ENCODE measurements at places on chromosomes 5 and 9.
A peak's percentile ranks its signal among the peaks of the same experiment; 100 is the strongest.

- DNase-seq: no peak
Observed at GRCh38 chr5:131042021-131042789, 122.9 kb downstream of the HINT1 start.

- DNase-seq: peak; percentile 29
Observed at GRCh38 chr5:68962757-68963484, 130.9 kb upstream of the SLC30A5 start.

DNA sequence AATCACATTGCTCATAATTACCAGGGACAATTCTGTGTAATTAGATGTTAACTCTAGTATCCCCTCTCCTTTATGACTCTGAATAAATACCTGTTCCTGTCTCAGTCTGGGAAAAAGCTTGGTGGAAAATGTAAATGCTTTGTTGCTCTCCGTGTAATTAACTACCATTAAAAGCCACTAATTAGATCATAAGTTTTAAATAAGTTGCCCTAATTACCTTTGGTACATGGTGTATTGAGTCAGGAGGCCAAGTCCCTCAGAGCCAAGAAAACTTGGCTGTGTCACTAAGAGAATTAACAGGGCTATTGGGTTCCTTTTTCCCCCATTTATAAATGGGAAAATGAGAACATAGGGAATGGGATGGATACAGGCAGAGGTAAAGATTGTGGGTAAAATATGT is 617.6 kb downstream of the TLR4 start:
- no peak for DNase-seq

GRCh38 chr5:763397-763796 is 21.1 kb downstream of the ZDHHC11B start:
- no peak for DNase-seq

DNA sequence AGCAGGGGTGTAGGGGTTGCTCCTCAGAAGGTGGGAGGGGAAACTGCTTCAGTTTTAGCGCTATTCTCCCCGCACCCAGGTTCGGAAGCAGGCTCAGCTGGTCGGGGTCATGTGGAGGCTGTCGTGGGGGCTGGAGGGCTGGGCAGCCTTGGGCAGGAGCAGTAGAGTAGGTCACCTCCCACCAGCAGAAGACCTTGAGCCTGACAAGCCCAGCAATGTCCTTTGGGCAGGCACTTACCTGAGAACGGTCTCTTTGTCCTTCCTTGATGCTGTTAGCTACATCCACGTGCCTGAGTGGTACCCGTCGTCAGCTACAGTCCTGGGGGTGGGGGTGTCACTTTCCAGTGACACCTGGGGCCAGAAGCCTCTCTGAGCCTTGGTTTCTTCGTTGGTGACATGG is 20.3 kb downstream of the ENHO start:
- DNase-seq: no peak

DNA sequence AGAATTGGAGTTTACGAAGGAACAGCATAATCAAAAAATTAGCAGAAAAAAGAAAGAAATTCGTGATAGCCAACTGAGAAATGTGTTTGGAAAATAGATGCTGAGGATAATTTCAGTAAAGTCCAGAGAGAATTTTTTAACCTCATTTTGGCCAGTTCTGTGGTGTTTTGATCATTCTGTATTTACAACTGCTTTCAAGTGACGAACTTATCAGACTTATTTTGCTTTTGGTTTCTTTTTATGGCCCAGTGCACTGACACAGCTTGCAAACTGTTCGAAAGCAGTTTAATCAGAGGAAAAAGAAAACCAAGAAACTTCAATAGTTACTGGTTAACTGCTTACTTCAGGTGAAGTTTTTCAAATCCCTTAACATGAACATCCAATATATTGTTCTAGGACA is 1.9 kb downstream of the SDHA start:
- DNase-seq: peak; percentile 13

DNA sequence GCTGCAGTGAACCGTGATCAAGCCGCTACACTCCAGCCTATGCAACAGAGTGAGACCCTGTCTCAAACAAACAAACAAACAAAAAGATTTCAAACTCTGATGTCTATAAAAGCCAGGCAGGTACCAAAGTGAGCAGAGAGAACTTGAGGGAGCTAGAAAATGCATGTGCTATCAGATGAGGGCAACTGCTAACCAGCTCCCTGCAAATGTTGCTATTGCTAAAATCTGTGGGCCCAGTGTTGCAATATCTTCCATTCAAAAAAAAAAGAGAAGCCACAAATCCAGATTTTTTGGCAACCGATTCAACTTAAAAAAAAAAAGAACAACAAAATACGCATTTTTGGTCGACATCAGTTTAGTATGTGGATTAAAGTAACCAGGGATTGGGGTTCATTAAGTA is 5.5 kb downstream of the UBE2D2 start:
- no peak for DNase-seq

- DNase-seq: peak; percentile 55
Observed at GRCh38 chr5:150409638-150410523, 2.8 kb downstream of the CD74 start.

- DNase-seq: peak; percentile 16
Observed at GRCh38 chr9:19409401-19410194, 789 bp downstream of the ACER2 start.

- DNase-seq: no peak
Observed at GRCh38 chr9:133691191-133691590, 47.0 kb downstream of the SARDH start.

DNA sequence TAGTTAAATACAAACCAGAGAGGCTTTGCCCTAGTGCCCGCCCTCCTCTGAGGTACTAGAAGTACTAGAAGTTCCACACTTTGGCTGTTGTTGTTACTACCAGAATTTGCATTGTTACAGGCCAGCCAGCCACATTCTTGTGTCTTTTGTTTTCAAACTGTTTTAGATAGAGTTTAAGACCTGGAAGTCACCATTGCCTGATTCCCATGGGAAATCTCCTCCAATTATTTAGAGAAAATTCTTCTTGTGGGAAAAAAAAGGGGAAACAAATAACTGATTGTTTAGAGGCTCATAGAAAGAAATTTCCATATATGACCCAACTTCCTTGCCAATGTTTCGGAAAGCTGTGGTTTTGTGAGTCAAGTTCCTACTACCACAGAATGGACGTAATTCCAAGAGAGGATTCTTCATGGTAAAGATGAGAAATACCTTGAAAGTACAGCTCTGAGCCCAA is 252.2 kb downstream of the GOLPH3 start:
- no peak for DNase-seq

DNA sequence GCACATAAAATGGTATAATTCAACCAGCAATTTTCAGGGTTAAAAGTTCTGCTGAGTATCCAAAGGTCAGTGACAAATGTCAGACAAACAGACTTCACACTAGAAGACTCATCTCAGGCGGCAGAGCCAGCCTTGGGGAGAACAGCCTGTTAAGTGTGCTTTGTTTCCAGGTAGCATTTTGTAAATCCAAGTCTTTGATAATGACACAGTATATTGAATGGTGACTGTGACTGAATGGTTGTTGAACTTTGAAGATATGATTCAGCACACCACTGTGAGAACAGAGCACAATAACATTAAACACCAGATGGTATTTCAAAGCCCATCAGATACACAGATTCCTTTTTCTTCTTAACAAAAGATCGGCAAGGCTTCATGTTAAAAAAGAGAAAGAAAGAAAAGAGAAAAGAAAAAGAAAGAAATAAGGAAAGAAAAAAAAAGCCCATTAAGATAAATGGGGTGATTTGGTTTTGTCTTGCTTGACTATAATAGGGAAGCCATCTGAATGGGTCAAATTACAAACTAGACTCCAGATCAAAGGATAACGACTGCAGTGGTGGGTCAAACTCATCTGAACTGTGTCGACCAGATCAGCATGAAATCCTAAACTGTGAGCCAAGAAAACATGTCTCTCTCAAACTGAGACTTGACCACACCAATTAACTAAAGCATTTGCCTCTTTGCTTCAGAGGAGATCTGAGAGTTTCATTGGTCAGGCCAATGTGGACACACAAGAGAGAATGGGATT is 313.0 kb upstream of the ZNF608 start:
- no peak for DNase-seq

- DNase-seq: no peak
Observed at GRCh38 chr5:98416541-98416940, 356.9 kb upstream of the RGMB start.

- DNase-seq: no peak
Observed at GRCh38 chr5:160641405-160641804, 210.6 kb downstream of the ATP10B start.

DNA sequence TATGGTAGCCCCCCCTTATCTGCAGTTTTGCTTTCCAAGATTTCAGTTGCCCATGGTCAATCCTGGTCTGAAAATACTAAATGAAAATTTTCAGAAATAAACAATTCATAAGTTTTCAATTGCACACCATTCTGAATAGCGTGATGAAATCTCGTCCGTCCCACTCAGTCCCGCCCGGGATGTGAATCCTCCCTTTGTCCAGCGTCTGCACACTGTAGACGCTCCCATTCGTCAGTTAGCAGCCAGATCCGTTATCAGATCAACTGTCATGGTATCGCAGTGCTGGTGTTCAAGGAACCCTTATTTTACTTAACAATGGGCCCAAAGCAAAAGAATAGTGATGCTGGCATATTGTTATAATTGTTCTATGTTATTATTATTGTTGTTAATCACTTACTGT is 98.6 kb downstream of the TMEM215 start:
- no peak for DNase-seq
